ENCODE measurements at places on chromosomes 2 and 18.

GRCh38 chr2:37059841-37060240 is 24.3 kb downstream of the HEATR5B start:
- DNase-seq, result no peak

- no peak for DNase-seq
Observed at GRCh38 chr18:2898186-2898640, 51.4 kb downstream of the EMILIN2 start.

- DNase-seq, result peak; percentile 22
Observed at GRCh38 chr18:63511285-63511684, 30.9 kb upstream of the SERPINB12 start.

DNA sequence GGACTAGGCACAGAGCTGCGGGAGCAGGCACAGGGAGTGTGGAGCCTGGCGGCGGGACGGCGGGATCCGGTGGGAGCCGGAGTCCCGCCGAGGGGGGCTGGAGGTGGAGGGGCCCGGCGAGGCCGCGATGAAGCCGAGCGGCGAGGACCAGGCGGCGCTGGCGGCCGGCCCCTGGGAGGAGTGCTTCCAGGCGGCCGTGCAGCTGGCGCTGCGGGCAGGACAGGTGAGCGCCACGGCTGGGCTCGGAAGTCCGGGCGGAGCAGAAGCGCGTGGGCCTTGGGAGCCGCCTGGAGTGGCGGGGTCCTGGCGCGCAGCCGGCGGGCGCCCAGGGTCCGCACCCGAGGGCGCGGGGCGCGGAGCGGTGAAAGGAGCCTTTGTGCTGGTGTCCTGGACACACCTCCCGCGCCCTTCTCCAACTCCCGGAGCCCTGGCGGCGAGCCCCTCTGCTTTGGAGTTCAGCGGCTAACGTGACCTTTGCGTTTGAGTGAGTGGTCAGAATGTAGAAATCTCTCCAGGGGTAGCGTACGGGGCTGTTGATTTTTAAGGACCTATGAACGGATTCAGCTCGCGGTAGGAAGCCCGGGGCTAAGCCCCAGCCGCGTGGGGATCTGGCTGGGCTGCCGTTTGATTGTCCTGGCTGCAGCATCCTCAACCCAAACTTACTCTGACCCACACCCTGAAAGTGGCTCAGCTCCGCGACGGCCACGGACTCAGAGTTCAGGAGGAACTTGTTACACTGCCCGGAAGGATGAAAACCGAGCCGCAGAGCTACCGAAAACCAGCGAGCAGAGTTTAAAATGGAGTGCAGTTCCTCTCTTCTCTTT is 448 bp downstream of the IMPA2 start:
- DNase-seq, result peak; percentile 49
